ENCODE measurements at places on chromosomes 7 and 10. TPM values are rescaled to one million over a fixed set of nuclear protein-coding genes. Genes with fewer than 3 reads are reported as not detected.

DNA sequence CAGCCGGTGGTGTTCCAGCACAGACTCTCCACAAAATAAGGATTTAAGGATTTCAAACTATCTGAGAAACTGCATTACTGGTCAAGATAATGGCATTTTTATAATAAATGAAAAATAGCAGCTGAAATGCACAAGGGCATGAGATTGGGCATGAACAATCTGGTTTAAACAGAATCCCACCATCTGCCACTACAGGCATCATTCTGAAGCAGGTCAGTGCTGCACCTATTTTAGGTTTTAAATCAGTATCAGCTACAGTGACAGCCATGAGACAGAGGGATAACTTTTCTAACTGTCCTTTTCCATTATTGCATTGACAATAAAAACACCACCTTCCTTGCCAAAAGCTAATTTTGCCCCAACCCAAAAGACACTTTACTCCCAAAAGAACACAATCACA lies 186.8 kb downstream of the ETV1 start:
- DNase-seq: no peak

GRCh38 chr7:81873559-81873958 lies 103.7 kb upstream of the HGF start:
- no peak for DNase-seq

DNA sequence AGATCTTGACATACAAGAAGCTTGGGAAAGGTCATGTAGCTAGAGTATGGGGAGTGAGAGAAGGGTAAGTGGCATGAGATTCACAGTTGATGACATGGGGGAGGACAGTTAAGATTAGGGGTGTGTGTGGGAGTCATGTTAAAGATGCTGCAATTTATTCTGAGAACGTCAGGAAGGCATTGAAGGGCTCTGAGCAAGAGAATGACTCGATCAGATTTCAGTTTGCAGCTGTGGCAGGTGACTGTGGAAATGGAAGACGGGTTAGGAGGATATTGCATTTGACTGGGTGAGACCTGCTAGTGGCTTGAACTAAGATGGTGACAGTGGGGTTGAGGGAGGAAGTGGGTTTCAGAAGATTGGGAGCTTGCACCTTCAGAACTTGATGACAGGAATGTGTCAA lies 5.6 kb downstream of the CDC123 start:
- no peak for DNase-seq

- no peak for DNase-seq
Observed at GRCh38 chr7:4631380-4632179, 50.5 kb upstream of the FOXK1 start.

IQUB gene
- 0.05 TPM for total RNA-seq

DNA sequence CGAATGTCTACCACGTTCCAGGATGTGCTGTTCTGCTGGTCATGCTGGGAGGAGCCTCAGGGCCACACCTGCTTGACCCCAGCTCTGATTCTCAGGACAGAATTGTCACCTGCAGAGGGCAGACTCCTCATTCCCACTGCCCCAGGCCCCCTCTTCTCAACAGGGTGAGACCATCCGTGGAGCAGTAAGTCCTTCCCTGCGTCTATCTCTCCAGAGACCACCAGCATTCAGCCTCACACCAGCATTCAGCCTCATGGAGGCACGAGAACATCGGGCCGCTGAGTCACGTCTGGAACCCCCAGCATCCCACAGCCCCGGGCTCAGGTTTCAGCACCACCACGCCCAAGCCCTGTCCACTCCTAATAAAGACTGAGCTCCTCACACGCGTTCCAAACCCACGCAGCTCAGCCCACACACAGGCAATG lies 273.4 kb downstream of the DIP2C start:
- no peak for DNase-seq

- peak; percentile 40 for DNase-seq
Observed at GRCh38 chr7:4683884-4684565, 1.9 kb downstream of the FOXK1 start.

- DNase-seq: no peak
Observed at GRCh38 chr10:132239126-132240031, 52.6 kb downstream of the DPYSL4 start.

GRCh38 chr10:85649461-85649860 lies 717.1 kb downstream of the GRID1 start:
- DNase-seq: no peak

NPVF gene
- total RNA-seq: not detected

DNA sequence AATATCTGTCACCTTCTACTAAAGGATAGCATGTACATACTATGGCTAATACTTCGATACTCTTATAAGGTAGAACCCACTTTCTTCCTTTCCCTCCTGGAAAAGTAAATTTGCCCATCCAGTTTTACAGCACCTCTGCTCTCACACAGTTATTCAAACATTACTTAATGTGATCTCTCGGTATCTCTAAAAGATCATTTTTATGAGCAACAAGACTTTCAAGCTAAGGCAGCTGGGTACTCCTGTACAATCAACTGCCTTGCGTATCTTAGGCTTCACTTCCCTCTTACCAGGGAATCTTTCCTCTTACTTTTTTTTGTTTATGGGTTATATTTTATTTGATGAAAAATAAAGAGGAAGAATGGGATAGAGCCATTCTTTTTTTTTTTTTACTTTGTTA lies 26.5 kb upstream of the TLL2 start:
- no peak for DNase-seq

GRCh38 chr10:21048068-21048467 lies 151.0 kb upstream of the NEBL start:
- DNase-seq: no peak

DNA sequence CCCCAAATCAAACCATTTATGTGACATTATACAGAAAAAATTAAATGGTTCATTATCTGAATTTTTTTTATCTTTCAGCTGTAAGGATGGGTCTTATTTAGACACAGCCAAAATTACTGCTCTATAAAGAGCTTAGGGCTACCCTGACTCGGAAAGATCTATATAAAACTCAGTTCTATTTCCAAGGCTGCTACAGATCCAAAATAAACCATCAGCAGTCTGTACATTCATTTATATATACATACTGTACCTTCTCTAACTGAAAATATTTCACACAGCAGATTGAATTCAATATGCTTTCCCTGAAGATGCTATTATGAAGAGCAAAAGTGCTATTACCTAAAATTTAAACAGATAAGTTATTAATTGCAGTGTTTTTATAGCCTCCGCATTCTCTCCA lies 287.7 kb upstream of the MYO3A start:
- no peak for DNase-seq

GALNT11 gene
- total RNA-seq: 14.4 TPM

PRSS37 gene
- not detected for total RNA-seq

ZNRF2 gene
- 30.0 TPM for total RNA-seq

GRCh38 chr7:7972128-7972527 lies 3.5 kb downstream of the GLCCI1 start:
- DNase-seq: no peak

KIAA1549 gene
- total RNA-seq: 0.89 TPM

DNA sequence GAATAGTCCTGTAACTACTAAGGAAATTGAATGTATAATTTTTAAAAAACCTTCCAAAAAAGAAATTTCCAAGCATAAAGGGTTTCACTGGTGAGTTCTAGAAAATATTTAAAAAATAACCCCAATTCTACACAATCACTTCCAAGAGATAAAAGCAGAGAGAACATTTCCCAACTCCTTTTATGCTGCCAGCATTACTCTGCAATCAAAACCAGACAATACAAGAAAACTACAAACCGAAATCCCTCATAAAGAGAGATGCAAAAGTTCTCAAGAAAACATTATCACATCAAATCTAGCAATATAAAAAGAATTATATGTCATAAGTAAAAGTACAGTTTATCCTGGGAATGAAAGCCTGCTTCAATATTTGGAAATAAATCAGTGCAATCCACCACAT lies 84.8 kb downstream of the OAT start:
- DNase-seq: no peak

DNA sequence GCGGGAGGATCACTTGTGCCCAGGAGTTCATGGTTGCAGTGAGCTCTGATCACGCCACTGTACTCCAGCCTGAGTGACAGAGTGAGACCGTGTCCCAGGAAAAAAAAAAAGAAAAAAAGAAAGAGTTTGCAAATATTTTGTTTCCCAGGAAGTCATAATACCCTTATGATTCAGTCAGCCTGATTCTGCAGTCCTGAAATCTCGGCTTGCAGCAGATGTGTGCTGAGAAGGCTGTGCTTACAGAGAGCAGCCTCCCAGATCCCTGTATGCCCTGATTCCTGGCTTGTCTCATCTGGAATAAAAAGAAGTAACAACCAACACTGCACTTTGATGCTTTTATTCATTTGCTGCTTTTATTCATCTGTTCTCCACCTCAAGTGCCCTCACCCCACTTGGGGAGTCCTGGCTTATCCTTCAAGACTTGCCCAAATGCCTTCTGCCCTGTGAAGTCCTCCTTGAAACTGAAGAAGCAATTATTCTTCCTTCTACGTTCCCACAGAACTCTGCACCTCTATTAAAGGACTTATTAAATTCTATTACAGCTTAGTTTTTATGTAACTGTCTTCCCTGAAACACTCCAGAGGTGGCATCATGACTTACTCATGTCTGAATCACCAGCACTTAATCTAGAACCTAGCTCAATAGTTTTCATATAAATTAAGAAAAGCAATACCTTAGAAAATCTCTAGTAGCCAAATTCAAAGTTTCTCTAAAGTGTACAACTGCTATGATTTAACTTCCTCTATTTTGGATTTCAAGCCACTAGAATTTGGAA lies 27.7 kb upstream of the BPGM start:
- DNase-seq: no peak

TEX47 gene
- total RNA-seq: not detected

ADCY1 gene
- 0.33 TPM for total RNA-seq

GRCh38 chr7:121002757-121003200 lies 14.3 kb downstream of the CPED1 start:
- DNase-seq: no peak

GRCh38 chr7:99897322-99898022 lies 20.6 kb upstream of the OR2AE1 start:
- no peak for DNase-seq

PRRT4 gene
- total RNA-seq: not detected

- DNase-seq: no peak
Observed at GRCh38 chr7:85781606-85782005, 594.8 kb upstream of the SEMA3D start.

DNA sequence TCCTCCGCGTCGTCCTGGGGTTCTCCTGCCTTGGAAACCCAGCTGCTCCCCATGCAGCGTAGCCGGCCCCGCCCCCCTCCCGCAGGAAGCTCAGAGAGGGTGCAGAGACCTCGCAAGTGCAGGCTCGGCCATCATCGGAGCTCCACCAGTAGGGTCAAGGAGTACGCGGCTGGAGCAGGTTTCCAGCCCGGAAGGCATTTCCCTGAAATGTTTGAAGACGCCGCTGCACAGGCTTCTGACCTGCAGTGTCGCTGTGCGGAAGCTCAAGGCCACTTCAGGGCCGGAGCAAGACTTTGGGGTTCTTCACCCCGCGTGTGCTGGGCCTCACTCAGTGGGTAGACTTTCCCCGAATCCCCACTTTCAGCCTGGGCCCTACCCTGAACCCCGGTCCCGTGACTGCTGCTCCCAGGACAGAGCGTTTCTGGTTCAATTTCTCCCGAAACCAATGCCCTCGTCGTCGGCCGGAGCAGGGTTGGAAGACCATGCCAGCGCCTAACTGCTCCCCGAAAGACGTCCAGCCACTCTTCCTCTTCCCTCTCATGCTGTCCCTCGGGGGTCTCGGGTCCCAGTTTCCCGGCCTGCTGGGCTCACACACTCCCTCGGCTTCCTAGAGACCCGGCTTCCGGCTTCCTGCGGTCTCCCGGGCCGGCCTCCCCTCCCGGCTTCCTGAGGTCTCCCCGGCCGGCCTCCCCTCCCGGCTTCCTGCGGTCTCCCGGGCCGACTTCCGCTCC lies 52.1 kb downstream of the INSIG1 start:
- no peak for DNase-seq

AP5Z1 gene
- total RNA-seq: 16.0 TPM

- no peak for DNase-seq
Observed at GRCh38 chr10:131179361-131179760, 132.2 kb downstream of the TCERG1L start.

DNA sequence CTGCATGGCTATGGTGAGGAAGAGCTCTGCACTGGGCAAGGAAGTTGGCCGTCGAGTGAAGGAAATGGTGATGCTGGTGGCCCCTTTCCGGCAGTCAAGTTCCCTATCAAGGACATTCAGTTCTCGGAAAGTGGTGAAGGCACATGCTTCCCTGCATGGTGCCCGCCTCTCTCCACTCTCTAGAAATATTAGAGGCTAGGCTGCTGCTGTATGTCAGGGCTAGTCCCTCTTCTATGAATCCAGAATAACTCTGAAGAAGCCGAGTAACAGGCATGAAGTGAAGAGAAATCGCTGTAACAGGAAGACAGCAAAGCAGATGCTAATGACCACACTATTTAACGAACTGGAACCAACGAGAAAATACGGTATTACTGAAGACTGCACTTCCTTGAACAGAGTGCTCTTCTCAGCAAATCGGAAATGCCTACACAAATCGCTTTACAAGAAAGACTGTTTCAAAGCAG lies 5.4 kb downstream of the IDI1 start:
- DNase-seq: no peak

DNA sequence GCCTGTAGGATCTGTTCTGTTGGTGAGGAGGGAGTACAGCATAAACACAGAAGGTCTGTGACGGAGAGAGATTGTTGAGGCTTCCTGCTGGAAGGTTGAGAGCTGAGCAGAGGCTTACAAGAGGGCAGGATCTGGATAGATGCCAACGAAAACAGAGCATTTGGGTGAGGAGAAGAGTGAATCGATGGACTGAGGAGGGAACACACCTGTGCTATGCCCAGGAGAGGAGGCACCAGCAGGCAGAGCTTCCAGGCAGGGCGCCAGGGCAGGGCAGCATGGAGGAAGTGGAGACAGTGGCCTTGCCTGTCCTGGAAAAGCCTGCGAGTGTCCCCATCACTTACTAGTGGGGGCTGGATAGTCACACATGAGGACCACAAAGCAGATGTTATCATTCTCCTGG lies 282.9 kb downstream of the PAXIP1 start:
- no peak for DNase-seq

DNA sequence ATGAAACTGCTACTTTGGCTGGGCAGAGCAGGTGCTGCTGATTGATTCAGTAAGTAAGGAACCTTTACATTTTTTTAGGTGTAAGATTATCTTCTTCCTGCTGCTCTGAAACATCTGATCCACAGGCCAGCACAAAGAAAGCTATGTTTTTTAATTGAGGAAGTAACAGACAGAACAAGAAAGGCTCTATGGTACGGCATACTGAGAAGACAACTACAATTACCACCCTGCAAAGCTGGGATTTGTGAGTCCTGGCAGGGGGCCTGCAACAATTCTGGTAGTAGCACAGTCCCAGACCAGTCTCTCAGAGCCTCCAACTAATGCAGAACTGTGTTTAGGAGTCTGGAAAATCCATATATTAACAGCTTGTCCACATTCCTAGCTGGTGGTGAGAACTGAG lies 103.0 kb upstream of the LRRTM3 start:
- no peak for DNase-seq

CALCR gene
- total RNA-seq: not detected

REPIN1 gene
- 118 TPM for total RNA-seq

GRCh38 chr10:44071479-44071878 lies 313.4 kb downstream of the CXCL12 start:
- no peak for DNase-seq

PVRIG gene
- total RNA-seq: 0.59 TPM

TMEM270 gene
- total RNA-seq: not detected

CHN2 gene
- 10.2 TPM for total RNA-seq
